ENCODE measurements at places on chromosomes 7 and 10.

DNA sequence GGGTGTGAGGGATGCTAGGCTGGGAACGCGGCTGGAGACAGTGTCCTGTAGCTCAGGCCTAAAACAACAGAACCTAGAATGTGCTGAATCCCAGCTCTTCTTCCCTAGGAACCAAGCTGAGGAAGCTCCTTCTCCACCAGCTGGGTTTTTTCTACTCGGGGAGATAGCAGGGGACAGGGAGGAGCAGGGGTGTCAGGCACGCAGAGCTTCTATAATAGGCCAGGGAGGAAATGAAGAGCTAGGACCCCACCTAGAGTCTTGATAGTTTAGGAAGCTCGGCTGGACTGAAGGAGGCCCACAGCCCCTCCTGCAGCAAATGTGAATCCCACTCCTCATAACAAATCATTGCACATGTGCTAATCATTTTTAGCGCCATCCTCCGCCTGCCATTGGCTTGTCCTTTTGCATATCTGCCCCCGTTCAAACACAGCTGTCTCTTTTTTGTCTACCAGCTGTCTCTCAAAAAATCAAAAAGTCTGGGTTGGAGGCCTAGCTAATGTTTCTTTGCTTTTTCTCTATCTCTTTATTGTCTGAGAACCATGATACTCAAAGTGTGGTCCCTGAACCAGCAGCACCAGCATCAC, 24.1 kb upstream of the FAM180A start:
- DNase-seq: no peak

DNA sequence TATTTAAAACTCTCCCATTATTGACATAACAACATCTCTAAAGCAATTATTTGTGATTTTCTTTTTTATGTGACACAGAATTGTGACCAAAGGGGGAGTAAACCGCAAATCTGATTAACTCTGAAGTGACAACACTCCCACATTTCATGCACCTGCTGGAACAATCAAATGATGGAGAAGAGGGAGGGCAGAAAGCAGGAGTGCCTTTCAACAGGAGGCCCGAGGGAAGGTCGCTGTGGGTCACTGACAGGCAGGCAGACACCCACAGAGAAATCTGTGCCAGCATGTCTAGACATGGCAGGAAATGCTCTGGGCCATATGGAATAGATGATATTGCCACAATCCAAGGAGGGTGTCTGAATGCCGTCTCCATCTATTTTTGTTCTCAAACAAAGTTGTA, 247.3 kb downstream of the DOCK4 start:
- DNase-seq: no peak

- no peak for DNase-seq
These were observed 184.2 kb downstream of the CCDC71L start for GRCh38 chr7:106476751-106477150.

DNA sequence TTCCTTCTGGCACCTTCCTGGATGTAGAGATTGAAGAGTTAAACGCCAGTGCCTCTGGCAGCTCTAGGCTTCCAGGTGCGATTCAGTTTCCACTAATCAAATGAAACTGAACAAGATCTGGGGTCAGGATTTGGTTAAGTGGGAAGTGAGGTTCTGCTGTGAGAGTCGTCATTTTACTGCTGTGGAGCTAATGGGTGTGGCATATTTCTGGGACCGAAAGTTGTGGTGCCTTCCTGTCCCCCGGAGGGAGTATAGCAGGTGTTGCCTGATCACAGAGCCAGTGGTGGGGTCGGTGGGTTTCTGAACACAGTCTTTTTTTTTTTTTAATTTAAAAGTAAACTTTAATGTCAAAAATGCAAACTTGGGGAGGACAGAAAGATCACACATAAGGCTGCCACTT, 37.0 kb upstream of the JAKMIP3 start:
- DNase-seq: no peak

DNA sequence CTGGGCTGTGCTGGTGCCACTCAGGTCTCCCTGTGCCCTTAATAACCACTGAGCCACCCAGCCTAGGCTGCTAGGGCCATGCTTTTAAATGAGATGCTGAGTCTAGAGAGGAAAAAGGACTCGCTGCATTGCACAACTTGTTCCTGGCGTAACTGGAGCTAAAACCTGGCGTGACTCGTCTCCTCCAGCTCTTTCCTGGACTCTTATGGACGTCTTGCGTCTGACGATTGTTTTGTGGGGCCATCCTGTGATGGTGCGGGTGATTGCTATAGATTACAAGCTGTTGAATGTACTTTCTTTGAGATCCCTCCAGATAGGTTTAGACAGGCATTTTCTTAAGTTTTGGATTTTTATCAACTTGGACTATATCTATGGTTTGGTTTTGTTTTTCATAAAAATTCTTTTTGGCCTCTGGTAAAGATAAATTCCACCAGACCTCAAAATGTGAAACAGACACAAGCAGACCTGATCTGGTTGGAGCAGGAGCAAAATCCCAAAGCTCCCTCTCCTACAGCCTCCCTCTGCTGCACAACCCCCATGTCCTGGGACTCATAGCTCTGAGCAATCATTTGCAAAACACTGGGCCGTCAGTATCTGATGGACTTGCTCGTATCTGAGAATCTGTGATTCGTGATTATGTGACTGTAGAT, 230.3 kb downstream of the ARHGAP12 start:
- DNase-seq: no peak

GRCh38 chr7:118224521-118224920, at the start of gene ANKRD7:
Gene ANKRD7, plus strand, starts transcription at chr7:118224704. Its CDS starts 127 bp downstream, at chr7:118224831.
- no peak for DNase-seq

- no peak for DNase-seq
These were observed 428.6 kb downstream of the TCERG1L start for GRCh38 chr10:130882906-130883305.

DNA sequence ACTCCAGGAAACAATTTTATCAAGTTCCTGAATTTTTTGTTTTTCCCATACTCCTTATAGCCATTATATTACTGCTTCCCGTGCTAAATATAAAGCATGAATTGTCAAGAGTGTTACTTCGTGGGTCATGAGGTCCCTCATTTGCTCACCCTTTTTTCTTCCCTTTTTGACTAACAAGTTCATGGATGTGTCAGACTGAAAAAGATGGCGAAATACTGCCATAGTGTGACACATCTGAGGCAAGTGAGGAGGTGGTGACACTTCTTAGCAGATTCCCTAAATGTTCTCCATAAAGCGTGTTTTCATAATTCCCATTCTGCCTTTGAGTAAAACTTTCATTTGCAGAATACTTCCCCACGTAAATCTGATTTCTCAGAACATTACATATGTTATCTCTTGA, 269.6 kb upstream of the FZD1 start:
- DNase-seq: no peak

- DNase-seq: no peak
These were observed 36.7 kb downstream of the DNAH11 start for GRCh38 chr7:21579341-21580072.

DNA sequence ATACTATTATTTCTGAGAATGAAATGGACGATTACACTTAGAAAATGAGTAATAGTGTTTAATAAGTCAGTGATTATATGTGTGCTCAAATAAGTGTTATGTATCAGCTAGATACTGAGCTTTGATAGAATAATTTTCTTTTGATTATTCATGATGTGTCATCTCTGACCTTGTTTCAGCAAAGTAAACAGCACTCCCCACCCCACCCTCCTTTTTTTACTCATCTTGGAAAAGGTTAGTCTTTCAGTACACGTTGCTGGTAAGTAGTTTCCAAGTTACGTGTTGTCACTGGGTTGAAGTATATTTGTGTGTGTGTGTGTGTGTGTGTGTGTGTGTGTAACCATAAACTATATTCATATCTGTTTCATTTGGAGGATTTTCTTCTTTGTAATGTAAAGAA, 84.1 kb downstream of the GNAI1 start:
- no peak for DNase-seq

- no peak for DNase-seq
These were observed 37.3 kb upstream of the SAMD9L start for GRCh38 chr7:93185303-93186027.

GRCh38 chr7:155355745-155356144, 58.1 kb downstream of the INSIG1 start:
- DNase-seq: no peak

DNA sequence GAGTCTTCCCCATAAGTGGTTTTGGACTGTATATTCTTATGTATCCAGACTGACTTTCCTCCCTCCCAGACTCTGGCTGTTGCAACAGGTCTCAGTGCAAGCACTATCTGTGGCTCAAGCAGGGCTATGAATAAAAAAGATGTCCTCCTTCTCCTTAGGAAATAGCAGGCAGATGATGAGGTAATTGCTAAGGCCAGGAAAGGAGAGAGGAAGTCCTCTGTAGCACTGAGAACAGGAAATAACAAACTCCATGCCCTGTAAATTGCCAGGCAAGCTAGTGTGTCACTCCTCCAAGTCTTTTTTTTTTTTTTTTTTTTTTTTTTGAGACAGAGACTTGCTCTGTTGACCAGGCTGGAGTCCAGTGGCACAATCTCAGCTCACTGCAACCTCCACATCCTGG, 900.1 kb downstream of the TYW1 start:
- no peak for DNase-seq

- no peak for DNase-seq
These were observed 109.3 kb downstream of the UBE2H start for GRCh38 chr7:129843365-129843898.

DNA sequence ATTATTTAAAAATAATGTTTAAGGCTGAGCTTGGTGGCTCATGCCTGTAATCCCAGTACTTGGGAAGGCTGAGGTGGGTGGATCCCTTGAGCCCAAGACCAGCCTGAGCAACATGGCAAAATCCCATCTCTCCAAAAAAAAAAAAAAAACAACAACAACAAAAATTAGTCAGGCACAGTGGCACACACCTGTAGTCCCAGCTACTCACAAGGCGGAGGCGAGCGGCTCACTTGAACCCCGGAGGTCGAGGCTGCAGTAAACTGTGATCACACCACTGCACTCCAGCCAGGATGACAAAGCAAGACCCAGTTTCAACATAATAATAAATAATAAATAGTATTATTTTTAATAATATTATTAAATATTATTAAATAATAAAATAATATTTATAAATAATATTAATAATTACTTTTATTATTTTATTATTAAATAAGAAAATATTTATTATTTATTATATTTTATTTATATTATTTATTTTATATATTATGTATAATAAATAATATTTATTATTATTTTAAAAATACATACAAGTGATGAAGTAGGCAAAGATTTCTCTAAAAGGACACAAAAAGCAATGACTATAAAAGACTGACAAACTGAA, 8.4 kb upstream of the LRRC61 start:
- DNase-seq: no peak

DNA sequence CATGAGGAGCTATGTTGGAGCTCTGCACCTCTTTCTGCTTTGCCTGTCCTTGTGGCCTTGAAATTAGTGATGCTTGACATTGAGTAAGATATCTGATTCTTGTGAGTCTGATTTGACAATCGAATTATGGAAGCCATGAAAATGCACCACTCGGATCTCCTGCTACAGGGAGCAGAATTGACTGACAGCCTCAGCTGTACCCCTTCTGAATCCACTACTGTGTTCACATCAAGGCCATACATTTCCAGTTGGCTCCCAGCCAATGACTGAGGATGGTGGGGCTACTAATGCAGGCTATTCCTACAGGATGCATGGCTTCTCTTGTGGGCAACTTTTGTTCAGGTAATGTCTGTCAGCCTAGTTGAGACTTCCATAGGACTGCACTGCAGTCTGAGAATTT, 321.9 kb downstream of the REEP3 start:
- no peak for DNase-seq

DNA sequence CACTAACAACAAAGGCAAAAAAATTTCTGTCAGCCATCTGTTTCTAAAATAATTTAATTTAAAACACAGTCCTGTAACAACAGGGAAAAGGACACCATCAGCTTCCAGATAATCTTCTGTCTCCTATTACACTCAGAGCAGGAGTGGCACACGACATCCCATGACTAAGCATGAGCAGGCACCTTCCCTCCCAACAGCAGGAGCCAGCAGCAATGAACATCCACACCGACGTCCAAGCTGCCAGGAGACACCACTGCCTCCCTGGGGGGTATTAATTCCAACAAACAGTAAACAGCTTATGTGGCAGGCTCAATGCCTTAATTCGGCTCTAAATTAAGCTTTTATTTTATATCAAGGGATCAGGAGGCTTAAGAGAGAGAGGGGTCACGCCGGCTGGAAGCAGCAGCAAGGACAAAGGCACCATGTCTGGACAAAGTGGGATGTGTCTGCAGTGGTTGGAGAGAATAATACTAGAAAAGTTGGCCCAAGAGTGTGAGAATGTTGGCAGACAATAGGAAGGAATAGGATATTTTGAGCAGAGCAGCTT, 45.7 kb downstream of the KIAA1549 start:
- DNase-seq: no peak

DNA sequence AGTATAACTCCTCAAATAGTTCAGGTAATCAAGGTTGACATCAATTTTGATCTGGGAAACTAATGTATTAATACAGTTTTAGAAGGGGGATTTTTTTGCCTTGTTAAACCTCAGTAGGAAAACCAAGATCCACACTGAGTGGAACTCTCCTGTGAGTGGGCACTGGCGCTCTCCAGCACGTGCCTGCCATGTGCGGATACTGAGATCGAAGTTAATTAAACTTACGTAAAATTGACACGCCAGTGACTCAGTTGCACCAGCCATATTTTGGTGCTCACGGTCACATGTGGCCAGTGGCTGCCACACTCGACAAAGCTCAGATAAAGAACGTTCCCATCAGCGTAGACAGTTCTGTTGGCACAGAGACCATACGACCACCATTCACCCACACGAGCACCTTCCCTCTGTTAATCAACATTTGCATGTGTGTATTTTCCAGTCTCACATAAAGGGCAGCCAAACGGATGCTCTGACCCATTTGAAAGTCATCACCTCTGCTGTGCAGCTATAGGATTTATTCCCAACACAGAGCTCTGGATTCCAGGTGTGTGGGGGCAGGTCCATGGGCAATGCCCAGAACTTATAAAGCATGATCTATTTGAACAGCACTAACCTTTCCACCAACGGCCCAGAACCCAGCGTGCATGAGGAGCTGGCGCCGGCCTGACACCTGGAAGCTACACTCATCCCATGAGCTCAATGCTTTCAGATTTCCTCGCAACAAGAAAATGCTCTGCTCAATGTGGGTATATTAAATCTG, 77.7 kb downstream of the VIPR2 start:
- DNase-seq: no peak

GRCh38 chr10:33164060-33164709, 170.3 kb downstream of the NRP1 start:
- no peak for DNase-seq

GRCh38 chr7:29639886-29640595, 76.4 kb downstream of the PRR15 start:
- DNase-seq: no peak

GRCh38 chr10:23558361-23558799, 119.5 kb downstream of the OTUD1 start:
- DNase-seq: no peak

- DNase-seq: no peak
These were observed 153.6 kb downstream of the CELF2 start for GRCh38 chr10:11170993-11171851.

DNA sequence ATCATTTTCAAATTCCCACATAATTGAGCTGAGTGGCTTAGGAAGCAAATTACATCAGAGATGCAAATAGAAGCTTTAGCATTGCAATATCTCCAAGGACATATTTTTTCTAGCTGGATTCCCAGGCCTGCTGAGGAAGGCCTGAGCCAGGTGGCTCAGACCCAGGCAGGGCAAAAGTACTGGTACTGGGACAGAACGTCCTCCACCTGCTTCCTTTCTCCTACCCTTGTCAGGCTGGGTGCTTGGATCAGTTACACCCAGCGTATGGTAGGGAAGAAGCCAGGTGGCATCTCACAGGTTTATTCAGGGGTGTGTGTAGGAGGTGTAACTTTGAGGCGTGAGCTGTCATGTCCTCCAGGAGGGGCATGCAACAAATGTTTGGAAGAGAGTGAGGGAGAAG, 3.0 kb upstream of the PANK1 start:
- no peak for DNase-seq

GRCh38 chr7:55244006-55244745, 121.0 kb upstream of the LANCL2 start:
- no peak for DNase-seq

GRCh38 chr7:25158966-25159365, 33.9 kb upstream of the CYCS start:
- no peak for DNase-seq

Measured in CD4-positive, alpha-beta T cell treated with Interleukin-21 for 1 hour (primary cell).